ENCODE measurements at places on chromosomes 7 and 10.
A peak's percentile ranks its signal among the peaks of the same experiment; 100 is the strongest.

- DNase-seq: no peak
Measured at GRCh38 chr10:48805411-48805810, 120.7 kb downstream of the WDFY4 start.

- DNase-seq: no peak
Measured at GRCh38 chr10:132865851-132866600, 76.3 kb downstream of the CFAP46 start.

DNA sequence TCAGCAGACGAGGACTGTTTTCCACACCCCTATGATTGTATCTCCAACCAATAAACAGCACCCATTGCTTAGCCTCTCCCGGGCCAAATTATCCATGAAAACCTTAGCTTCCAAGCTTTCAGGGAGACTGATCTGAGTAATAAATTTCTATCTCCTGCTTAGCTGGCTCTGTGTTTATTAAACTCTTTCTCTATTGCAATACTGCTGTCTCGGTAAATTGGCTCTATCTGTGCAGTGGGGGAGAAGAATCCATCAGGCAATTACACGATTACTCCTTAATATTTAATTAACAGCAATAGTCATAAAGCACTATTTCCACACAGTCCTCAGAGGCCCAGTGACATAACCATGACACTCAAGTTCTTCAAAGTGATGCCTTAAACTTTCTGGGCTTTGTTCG lies 1122.8 kb downstream of the TYW1 start:
- no peak for DNase-seq

- peak; percentile 82 for DNase-seq
Measured at GRCh38 chr10:87613751-87614150, 45.9 kb upstream of the PAPSS2 start.

All from muscle of arm (tissue), 14 donors.